ENCODE measurements at places on chromosomes 11 and 22.
A peak's percentile ranks its signal among the peaks of the same experiment; 100 is the strongest.

DNA sequence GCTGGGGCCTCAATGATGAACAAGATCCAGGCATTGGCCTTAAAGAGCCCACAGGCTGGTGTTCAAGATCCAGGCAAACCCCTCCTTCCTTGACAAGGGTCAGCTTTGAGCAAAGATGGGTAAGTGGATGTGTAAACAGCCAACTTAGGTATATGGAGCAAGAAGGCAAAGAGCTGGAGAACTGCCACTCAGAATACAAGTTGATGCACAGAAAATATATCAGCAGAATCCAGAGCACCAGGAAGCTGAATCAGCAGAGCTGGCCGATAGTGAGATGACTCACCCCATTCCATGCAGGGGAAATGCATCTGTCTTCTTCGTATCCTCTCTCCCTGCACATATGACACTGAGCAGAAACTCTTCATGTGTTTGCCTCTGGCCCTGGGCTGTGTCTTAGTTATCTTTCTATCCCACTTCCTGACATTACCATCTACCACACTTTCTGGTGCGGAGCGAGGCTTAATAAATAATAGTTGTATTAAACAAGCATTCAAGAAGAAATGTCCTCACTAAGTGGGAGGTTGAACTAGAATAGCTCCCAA lies 57.8 kb downstream of the ENDOD1 start:
- DNase-seq, result peak; percentile 51

GRCh38 chr11:12540913-12541582 lies 133.2 kb upstream of the TEAD1 start:
- no peak for DNase-seq

DNA sequence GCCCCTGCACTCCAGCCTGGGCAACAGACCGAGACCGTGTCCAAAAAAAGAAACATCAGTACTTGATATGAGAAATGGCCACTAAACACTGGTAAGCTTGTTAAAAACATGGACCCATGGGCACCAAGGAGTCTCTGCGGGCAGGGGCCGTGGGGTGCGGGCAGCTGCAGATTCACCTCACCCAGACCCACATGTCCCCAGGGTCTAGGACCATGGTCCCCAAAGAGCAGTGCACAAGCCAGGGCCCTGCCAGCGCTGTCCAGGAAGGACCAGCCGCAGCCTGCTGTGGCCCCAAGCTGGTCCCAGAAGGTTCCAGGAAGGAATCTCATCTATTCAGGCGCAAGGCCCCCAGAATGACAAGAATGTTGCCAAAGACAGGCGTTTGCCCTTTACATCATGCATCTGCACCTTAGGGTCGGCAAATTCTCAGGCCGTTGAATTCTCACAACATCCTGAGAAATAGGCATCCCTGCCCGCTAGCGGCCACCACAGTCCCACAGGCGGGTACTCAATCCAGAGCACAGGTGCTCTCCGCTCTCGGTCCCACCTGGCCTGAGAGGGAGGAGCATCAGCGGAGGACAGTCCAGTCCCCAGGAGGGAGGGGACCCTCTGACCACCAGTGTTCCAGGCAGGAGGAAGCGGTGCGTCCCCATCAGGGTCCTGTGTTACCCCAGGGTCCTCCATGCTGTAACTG lies 9.5 kb downstream of the YPEL1 start:
- no peak for DNase-seq

- DNase-seq, result peak; percentile 36
Measured at GRCh38 chr22:47213571-47214230, 451.3 kb downstream of the TBC1D22A start.

GRCh38 chr11:32396991-32397390 lies 38.3 kb downstream of the WT1 start:
- no peak for DNase-seq

GRCh38 chr11:705646-706438 lies at the start of gene EPS8L2:
EPS8L2 (plus strand) TSS chr11:706231; CDS start chr11:709408, 3,177 bp downstream.
- DNase-seq, result no peak

GRCh38 chr11:72238040-72238450 lies 5.9 kb downstream of the PHOX2A start:
- DNase-seq, result peak; percentile 72

DNA sequence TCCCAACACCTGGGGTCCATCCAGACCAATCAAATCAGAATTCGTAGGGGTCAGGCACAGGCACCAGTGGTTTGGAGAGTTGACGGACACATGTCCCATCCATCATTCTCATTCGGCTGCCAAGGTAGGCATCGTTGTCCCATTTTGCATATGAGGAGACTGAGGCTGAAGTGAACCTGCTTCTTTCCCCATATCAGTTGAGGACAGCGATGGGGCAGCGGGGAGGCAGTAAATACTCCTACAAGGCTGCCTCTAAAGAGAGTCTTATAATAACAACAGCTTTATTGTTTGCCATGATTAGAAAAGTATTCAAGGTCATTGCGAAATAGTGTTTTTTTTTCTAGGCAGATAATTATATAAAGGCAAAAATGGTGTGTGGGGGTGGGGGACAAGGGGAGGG lies 1.6 kb upstream of the BEST1 start:
- DNase-seq, result no peak

DNA sequence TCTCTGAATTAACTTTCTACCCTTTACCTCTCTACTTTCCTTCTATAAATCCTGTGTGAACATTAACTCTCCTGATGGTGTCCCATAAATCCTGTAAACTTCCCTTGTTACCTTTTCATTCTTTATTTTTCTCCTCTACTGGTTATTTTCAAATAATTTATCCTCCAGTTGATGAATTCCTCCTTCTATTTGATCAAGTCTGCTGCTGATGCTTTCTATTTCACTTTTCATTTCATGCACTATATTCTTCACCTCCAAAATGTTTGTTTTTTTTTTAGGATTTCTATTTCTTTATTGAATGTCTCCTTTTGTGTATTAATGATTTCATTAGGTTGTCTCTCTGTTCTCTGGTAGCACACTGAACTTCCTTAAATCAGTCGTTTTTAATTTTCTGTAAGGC lies 68.6 kb downstream of the KCNQ1OT1 start:
- no peak for DNase-seq

DNA sequence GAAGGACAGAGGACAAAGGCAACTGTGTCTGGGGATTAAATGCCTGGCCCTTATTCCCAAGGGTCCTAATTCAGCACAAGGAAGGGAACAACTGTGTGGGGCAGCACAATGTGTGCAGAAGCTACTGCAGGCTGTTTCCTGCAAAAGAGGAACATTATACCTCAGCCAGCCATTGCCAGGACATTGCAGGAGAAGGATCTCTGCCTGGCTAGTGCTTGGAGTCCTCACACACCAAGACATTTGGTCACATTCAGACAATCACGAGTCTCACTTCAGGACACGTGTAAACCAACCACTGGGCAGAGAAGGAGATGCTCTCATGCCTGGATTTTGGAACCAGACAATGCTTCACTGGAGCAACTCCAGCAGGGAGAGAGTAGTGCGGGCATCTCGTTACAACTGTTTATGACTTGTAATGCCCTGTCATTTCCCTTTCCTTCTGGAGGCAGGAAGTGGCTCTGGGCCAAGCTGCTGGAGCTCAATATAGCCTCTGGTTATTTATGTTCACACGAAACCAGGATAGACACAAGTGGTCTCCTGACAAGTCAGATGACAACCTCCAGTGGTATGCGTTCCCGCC lies 23.9 kb upstream of the ZC3H12C start:
- DNase-seq, result peak; percentile 65

GRCh38 chr11:95788921-95789505 lies 569 bp downstream of the FAM76B start:
- DNase-seq, result peak; percentile 39

- no peak for DNase-seq
Measured at GRCh38 chr11:19576054-19576453, 136.6 kb upstream of the NAV2 start.

DNA sequence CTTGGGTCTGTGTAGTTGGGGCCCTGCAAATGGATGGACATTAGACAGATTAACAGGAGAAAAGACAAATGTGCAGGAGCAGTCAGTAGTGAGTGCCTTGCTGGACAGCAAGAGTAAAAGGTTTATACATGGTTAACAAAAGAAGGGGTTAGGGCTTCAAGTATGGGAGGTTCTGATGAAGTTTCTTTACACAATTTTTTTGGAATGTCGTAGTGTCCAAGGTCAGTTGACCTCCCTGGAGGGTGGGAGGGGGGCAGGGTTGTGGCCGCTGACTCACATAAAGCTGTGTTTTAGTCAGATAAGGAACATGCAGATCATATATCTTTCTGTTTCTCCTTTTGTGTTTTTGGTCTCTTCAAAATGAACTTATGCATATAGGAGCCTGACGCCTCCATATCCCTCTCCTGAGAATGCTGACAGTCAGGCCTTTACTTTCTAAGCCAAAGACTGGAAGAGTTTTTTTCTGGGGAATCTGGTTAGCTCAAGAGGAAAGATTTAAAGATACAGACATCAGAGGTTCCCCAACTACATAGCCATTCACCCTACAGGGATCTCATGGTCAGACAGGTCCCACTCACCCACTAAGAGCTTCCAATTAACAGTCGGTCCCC lies 134.3 kb downstream of the NECTIN1 start:
- DNase-seq, result peak; percentile 87

DNA sequence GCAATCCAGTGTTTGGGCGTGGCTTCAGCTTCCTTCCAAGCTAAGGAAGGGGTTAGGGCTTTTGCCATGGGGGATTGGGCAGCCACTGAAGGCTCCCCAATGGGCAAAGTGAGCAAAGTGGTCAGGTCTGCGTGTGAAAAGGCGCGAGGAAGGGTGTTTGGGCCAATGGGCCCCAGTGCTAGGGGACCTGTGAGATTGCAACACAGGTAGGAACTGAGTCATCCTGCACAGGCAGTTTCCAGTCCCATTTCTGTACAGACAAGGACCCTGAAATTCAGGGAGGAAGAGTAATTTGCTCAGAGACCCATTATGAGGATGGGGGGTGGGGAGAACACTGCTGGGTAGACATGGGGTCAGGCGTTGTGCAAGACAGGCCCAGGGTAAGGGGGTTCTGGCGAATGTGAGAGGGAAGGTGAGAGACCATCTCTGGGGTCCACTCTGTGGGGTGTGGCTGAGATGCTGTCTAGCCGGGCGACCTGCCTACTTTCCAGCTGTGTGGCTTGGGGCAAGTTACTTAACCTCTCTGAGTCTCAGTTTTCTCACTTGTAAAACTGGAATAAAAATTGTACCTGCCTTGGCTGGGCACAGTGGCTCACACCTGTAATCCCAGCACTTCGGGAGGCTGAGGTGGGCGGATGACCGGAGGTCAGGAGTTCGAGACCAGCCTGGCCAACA lies 7.3 kb downstream of the CCDC88B start:
- no peak for DNase-seq

DNA sequence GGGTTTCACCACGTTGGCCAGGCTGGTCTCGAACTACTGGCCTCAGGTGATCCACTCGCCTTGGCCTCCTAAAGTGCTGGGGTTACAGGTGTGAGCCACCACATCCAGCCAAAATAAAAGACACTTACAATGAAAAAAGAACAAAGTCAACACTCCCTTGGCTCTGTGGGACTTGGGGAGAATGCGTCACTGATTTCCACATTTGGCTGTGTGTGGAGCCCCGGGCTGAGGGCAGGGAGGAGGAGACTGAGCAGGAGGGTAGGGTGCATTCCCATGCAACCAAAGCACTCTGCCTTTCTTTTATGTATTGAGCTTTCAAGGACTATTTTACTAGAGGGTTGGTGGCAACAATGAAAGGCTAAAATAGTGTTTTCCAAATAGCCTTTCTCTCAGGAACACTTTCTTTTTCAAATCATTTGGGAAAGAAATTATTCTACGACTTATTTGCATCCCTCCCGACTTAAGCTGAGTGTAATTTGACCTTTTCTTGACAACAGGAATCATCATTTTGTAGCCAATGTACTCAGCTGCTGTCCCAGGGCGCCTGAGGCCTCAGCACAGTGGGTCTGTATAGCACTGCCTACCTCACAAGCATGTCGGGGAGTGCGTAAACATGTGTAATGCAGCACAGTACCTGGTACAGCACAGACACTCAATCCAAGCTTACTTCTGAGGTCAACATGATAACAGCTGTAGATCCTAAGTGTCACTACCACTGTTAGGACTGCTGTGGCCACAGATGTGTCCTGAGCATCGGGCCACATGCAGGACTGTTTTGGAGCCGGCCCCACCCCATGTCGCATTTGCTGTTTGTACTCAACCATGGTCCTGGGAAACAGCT lies 10.1 kb upstream of the SERPIND1 start:
- no peak for DNase-seq

DNA sequence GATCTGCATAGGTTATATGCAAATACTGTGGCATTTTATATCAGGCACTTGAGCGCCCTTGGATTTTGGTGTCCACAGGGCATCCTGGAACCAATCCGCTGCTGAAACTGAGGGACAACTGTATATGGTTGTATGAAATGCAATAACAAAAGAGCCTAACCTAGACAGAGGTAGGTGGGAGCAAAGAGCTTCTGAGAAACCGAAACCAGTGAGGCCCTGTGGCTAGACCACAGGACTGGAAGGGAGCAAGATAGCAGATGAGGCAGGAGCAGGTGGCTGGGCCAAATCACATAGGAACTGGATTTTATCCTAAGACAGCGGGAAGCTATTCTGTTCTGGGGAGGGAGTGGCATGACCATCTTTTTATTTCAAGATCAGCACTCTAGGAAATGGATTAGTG lies 30.1 kb downstream of the RCN1 start:
- no peak for DNase-seq

DNA sequence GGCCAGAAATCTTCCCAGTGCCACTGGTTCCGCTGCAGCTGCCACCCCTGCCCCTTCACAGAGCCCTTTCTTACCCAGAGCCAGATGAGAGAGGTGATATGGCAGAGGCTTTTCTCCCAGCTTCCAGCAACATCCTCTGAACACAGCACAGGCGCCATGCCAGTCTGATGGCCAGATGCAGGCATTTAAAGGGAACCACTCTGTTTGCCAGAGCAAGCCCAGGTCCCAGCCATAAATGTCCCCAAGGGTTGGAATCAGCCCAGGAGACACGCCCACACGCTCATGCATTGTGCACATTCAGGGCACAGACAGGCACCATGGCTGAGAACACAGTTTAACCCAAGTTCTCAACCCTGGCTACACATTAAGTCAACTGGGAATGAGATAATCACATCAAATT lies 114.3 kb upstream of the CSNK2A3 start:
- no peak for DNase-seq

GRCh38 chr11:17703951-17704350 lies 15.4 kb upstream of the MYOD1 start:
- peak; percentile 34 for DNase-seq

- no peak for DNase-seq
Measured at GRCh38 chr22:49807780-49808708, 19.6 kb downstream of the BRD1 start.

- no peak for DNase-seq
Measured at GRCh38 chr22:37345863-37346504, 63.7 kb downstream of the CYTH4 start.

- DNase-seq, result no peak
Measured at GRCh38 chr11:25317216-25317615, 820.4 kb downstream of the LUZP2 start.
